CD4-positive, alpha-beta T cell treated with Interferon alpha-2 for 1 hour (primary cell): ENCODE measurements at places on chromosomes 2 and 18.

GRCh38 chr2:28312307-28313219 lies 80.1 kb upstream of the FOSL2 start:
- no peak for DNase-seq

- no peak for DNase-seq
Measured at GRCh38 chr2:232894746-232895145, 24.7 kb downstream of the SNORC start.

GRCh38 chr2:1591978-1592907 lies 152.1 kb downstream of the PXDN start:
- DNase-seq, result no peak

- no peak for DNase-seq
Measured at GRCh38 chr2:64550042-64550441, 25.9 kb downstream of the AFTPH start.

GRCh38 chr2:198113316-198113715 lies 308.9 kb downstream of the PLCL1 start:
- DNase-seq, result no peak

GRCh38 chr18:75009878-75010277 lies 199.1 kb downstream of the PTGR3 start:
- DNase-seq, result no peak

DNA sequence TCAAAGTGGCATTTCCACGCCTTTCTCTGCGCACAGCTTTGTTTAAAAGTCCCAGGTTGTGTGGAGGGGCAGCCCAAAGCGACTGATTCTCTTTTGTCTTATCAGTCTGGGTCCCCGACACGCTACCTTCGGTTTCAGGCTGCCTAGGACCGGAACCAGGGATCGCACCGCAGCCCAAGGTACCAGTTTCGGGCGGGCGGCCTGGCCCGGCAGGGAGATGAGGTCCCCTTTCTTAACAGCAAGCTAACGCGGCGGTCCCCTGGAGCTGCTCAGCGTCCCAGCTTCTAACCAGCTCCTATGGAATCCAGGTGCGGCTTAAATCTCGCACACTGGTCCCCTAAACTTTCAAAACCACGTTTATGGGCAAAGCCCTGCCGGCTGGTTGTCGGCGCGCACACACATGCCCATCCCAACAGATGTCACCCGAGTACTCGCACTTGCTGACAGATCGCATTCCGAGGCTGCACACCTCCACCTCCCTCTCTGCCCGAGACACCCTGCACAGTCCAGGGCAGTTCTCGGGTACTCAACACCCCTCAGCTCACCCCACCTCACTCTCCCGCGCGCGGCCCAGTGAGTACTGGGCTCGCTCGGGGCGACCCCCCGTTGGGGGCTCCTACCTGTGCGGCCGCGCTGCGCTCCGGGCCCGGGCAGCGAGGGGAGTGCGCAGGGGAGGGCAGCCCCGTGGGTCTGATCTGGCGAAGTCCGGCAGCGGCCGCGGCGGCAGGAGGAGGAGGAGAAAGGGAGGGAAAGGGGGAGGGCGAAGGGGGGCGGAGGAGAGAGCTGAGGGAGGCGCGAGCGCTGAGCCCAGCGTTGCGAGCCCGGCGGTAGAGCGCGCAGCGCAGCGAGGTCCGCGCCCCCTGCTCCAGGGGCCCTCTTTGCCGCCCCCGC lies at the start of gene EFEMP1:
Gene EFEMP1 (minus strand): TSS at position 692 of the 891 bp plus-strand sequence. CDS start 1,342 bp downstream, outside the sequence.
- DNase-seq, result no peak

- no peak for DNase-seq
Measured at GRCh38 chr2:77838441-77838840, 316.3 kb upstream of the LRRTM4 start.

DNA sequence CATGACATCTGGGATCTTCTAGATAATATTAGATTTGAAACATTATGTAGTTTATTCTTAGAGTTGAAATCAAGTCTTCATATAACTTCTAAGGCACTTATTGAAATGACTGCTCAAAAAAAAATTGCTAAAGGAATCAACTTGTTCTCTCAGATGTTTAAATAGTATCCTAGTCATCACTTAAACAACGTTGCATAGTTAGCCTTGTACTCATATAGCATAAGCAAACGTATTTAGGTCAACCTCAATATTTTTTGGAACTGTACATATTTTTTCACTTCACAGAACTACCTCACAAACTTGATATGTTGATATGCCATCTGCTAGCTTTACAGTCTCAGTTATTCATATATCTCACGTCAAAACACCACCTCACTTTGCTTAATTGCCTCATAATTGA lies 47.1 kb upstream of the CREB1 start:
- no peak for DNase-seq

- DNase-seq, result no peak
Measured at GRCh38 chr2:208466920-208467298, 60.3 kb downstream of the PTH2R start.
